ENCODE measurements at places on chromosomes 5 and 9.

DNA sequence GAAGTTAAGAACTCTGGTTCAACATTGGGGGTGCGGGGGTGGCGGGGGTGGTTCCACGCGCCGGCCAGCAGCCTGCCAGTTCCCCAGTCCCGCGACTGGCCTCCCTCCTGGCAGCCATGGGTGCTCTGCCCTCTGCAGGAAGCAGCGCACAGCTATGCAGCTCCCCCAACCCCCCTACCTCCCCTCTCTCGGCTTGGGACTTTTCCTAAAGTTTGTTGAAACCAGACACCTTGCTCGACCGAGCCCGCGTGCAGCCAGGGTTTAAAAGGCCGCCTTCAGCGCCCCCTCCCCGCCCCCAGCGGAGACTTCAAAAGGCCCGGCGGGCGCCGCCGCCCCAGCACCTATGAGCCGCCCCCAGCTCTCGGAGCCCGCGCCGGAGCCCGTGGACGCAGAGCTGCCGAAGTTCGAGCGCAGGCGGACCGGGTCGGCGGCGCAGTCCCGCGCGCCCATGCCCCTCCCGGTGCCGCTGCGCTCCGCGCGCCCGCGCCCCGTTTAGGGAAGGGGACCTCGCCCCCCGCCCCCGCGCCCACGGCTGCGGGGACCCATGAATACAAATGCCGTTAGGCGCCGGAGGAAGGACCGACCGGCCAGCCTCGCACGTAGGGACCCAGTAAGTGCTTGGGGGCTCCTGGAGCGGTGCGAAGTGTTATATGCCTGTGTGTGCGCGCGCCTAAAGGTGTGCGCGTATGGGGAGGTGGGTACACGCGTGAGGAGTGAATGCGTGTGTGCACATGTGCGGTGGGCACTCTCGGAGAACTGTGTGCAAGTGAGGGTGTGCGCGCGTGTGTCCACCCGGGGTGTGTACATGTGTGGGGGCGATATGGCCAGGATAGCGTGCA is 1.4 kb upstream of the COL27A1 start:
- no peak for DNase-seq

DNA sequence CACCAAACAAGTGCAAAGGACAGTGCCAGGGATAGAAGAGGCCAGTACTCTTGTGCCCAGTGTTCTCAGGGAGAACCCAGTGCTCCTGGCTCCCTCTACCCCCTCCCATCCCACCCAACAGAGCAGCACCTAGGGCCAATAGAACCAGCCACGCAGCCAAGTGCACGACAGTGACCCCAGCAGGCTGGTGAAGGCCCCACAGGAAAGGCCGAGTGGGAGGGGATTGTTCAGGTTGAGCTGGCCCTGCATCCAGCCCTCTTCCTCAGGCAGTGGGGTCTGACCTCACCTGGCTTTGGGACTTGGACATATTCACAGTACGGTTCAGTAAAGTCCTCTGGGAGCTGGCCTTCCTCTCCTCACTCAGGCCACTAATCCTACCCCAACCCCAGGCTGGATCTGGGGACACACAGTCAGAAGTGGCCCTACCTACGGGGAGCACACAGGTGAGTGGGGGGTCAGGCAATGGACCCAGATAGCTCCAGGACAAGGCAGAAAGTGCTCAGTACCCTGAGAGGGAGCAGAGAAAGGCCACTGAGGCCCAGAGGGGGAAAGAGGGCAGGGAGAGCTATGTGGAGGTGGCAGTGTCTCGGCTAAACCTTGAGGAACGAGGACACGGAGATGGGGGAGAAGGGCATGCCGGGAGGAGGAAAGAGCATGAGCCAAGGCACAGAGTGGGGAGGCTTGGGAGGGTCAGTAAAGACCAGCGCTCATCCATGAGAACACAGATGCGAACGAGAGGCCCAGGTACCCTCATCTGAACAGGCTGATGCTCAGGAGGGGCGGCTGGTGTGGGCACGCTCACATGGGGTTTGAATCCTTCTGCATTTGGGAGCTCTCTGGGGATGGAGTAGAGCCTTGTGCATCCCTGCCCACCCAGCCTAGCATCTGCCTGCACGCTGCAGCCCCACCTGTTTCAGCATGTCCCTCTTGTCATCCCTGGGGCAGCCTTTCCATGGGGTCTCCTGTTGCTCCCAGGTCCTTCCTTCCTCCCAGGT is 25.6 kb downstream of the POLR1E start:
- no peak for DNase-seq

DNA sequence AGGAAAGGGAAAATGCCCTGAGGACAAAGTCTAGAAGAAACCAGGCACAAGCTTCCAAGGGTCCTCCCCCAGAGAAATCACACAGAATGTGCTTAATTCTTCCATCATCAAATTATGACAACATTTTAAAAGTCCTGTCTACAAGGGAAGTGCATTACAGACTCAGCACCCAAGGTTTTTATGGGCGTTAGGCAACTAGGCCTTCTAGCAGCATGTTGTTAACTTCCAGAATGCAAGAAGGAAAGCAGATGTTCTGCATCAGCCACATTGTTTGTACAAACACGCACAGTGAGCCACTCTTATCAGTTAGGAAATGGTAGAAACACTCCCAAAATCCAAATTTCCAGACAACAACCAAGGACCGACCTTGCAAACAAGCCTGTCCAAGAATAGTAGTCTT is 26.5 kb downstream of the SMC5 start:
- no peak for DNase-seq

DNA sequence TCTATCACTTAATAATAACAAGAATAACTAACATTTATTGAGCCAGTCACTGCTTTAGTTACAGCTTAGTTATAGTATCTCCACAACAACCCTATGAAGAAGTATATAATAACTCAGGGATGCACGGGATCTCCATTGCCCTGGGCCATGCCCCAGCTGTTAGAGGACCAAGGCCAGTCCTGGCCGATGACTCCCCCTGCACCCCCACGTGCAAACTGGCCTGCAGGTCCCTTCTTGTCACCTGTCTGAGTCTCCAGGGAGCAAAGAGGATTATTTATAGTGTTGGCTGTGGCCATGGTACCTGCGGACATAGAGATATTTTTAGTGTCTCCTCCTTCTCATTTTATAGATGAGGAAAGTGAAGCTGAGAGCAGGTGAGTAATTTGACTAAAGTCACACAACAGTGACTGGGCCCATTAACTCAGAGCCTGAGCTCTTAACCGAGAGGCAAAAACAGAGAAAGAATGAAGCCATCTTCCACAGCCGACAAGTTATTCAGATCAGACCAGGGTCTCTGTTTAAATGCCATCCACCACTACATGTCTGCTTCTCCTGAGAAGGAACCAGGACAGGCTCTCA is 94.4 kb downstream of the TMEM215 start:
- no peak for DNase-seq

GRCh38 chr5:27325513-27325912 is 287.1 kb upstream of the CDH9 start:
- DNase-seq, result no peak

DNA sequence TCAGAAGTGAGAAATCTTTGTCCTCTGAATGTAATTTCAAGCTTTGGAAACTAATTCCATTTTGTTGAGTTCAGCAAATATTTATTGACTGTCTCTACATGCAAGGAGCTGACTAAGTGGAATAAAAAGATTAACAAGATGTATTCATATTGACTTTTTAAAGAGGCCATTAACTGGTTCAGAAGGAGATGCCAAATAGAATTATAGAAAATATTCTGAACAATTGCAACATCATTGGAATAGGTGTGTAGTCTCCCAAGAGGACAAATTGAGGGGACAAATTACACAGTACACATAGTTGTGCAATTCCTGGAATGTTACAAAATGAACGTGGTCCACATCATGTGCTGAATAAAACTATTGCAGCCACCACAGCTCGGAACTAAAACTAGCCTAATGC is 224.2 kb downstream of the NPR3 start:
- no peak for DNase-seq

DNA sequence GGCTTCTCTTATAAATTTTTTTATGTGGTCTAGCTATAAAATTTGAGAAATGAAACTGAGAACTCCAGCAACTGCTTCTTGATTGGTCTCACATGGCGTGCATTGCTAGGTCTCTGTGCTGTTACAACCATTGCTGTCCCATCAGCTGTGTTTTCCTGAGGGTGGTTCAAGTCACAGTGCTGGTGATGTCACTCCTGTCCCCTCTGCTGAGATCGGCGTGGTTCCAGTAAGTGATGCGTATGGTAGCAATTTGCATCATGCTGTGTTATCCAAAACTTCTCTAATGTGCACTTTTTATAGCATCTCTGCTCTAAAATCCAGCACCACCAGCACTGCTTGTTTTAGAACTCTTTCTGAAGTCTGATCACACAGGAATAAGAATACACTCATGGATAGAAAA is 112.6 kb upstream of the ZNF608 start:
- no peak for DNase-seq

- no peak for DNase-seq
Observed at GRCh38 chr9:114163517-114163951, 8.2 kb downstream of the COL27A1 start.

DNA sequence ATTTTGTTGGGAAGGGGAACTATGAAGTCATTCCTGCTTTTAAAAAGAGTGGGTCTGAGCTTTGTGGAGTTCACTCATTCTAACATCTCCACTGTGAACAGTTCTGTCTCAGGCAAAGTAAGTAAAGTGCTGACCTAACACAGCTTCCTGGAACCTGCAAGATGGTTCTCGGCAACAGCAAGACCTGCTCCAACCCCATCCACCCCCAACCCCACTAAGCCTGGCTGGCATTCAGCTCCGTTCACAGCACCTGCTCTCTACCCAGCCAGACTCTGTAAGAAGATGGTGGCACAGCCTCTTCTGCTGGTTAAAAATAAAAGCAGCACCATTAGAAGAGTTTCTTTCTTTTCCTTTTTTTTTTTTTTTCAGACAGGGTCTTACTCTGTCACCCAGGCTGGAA is 42.0 kb downstream of the EPB41L4B start:
- no peak for DNase-seq

- DNase-seq, result no peak
Observed at GRCh38 chr9:89165341-89165740, 13.3 kb downstream of the SHC3 start.

Data from stimulated activated CD8-positive, alpha-beta memory T cell treated with anti-CD3 and anti-CD28 coated beads, Interleukin-15, amount 100 ng/mL, for 1 hour (primary cell).